Uterine smooth muscle cell (primary cell): ENCODE measurements at places on chromosomes 2 and 18. TPM values are rescaled to one million over a fixed set of nuclear protein-coding genes. Genes with fewer than 3 reads are reported as not detected.

Gene CLEC4F
- total RNA-seq, result not detected in 2 replicates

Gene DAW1
- not detected in 2 replicates for total RNA-seq

Gene ANXA4
- 17.2 and 36.2 TPM in 2 replicates for total RNA-seq

Gene ZC3H8
- total RNA-seq, result 1.9 and 9.0 TPM in 2 replicates

Gene MARCHF4
- 2.4 and 3.1 TPM in 2 replicates for total RNA-seq

Gene CD8B2
- not detected in 2 replicates for total RNA-seq
